Bone marrow (tissue), 2 donors: ENCODE measurements at places on chromosomes 4 and X.

DNA sequence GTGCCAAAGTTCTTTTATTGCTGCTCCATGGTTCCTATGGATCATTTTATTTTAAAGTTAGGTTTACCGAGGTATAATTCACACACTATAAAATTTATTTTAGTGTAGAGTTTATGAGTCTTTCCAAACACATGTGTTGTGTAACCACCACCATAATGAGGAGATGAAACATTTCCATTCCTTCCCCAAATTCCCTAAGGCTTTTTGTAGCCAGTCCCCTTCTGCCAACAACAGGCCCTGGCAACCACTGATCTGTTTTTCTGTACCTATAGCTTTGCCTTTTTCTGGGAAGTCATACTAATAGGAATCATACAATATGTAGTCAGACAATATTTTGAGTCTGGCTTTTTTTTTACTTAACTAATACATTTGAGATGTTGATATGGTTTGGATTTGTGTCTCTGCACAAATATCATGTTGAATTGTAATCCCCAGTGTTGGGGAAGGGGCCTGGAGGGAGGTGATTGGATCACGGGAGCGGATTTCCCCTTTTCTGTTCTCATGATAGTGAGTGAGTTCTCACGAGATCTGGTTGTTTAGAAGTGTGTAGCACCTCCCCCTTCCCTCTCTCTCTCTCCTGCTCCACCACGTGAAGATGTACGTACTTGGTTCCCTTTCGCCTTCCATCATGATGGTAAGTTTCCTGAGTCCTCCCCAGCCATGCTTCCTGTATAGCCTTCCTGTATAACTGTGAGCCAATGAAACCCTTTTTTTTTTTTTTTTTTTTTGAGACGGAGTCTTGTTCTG, 59.6 kb upstream of the DHX15 start:
- no peak for DNase-seq

DNA sequence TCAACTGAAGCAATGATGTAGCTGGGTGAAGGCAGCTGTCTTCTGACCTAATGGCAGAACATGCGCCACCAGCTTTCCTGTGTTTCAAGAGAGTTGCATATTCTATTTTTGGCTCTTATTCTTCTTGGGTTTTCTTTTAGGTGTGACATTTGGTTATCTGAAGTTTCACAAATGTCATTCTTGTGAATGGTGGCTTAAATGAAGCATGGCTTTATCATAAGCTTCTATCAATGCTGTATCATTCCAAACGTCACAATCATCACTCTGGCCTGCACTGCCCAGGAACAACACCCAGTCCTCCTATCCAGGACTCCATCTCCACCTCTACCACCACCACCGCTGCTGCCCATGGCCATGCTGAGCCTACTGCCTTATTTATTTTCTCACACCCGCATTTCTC, 69.7 kb upstream of the WWC2 start:
- DNase-seq: no peak

DNA sequence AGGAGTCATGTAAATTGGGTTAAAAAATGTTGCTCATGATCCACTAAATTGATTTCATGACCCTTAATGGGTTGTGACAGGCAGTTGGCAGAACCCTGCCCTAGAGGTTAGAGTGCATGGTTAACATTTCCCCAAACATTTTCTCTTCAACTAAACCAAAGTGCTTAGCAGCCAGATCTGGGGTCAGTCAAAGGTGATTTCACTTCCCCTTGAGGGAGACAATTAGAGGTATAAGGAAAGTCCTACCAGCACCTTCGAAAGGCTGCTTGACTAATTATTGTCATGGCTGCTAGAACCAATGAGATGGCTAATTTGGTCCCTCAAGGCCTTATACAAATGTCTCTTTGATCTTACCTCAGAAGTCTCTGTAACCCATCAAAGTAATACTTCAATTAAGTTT, 30.9 kb upstream of the INTS6L start:
- no peak for DNase-seq

- DNase-seq: no peak
These were observed 129.9 kb upstream of the BANK1 start for GRCh38 chr4:101660607-101661006.

- DNase-seq: no peak
These were observed 95.4 kb downstream of the GPR143 start for GRCh38 chrX:9670136-9670814.

DNA sequence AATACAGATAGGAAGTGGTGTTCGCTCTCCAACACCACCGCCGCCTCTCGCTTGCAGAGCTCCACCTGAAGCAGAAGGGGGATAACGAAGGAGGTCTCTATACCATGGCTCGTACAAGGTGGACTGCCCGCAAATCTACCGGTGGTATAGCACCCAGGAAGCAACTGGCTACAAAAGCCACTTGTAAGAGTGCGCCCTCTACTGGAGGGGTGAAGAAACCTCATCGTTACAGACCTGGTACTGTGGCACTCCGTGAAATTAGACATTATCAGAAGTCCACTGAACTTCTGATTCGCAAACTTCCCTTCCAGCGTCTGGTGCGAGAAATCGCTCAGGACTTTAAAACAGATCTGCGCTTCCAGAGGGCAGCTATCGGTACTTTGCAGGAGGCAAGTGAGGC, 5.2 kb upstream of the BMP15 start:
- DNase-seq: no peak

GRCh38 chr4:17055788-17056187, 157.3 kb upstream of the LDB2 start:
- DNase-seq: no peak

GRCh38 chr4:25870081-25870480, 7.3 kb upstream of the SEL1L3 start:
- no peak for DNase-seq

DNA sequence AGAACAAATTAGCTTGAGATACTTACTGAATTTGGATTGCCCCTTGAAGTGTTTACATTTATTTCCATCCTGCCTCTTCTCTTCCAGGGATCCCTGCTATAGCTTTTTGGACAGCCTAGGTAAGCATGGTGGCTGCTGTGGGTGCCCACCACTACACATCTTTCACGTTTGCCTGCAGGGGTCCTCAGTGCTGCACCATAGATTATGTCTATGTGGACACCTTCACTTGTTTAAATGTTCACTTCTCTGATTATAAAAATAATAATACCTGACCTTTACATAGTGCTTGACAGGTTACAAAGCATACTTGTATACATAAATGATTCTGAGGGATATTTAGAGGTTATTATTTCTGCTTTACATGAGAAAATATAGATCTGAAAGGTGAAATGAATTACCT, 67.9 kb upstream of the SLC4A4 start:
- DNase-seq: no peak

- no peak for DNase-seq
These were observed 219.1 kb downstream of the GC start for GRCh38 chr4:71564775-71565174.

DNA sequence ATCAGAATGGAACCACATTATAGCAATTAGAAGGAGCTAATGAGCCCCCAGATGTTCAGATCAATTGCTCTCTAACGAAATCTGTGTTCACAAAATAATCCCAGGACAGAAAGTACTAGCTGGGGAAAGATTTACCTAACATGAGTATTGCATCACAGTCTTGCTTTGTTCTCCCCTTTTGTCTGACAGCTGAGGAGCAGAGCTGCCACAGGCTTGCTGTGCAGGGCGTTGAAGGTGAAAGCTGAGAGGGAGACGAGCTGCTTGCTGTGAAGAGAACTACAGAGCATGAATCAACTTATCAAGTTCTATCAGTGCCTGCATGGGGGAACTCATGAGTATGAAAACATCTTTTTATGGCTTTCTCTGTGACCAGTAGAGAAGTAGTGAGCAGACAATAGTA, 441.2 kb downstream of the CENPC start:
- DNase-seq: no peak

DNA sequence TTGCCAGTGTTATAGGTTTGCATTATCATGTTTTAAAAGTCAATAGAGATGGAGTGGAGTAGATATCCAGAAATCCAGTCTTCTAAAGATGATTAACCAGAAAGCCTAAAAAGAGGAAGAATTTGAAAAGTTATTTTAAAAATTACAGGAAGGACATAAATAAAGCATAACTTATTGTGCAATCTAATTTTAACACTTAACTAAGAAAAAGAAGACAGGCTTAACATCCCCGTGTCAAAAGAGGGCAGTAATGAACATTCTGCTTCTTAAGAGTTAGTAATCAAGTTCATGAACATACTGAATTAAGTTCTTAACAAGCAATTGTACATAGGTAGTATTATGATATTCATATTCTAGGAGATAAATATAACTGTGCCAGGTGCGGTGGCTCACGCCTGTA, 39.3 kb downstream of the ELF2 start:
- DNase-seq: peak; percentile 44

- peak; percentile 2 for DNase-seq
These were observed 50.8 kb downstream of the PRPS1 start for GRCh38 chrX:107678957-107679740.

GRCh38 chr4:143667461-143667860, 33.0 kb downstream of the FREM3 start:
- DNase-seq: no peak

DNA sequence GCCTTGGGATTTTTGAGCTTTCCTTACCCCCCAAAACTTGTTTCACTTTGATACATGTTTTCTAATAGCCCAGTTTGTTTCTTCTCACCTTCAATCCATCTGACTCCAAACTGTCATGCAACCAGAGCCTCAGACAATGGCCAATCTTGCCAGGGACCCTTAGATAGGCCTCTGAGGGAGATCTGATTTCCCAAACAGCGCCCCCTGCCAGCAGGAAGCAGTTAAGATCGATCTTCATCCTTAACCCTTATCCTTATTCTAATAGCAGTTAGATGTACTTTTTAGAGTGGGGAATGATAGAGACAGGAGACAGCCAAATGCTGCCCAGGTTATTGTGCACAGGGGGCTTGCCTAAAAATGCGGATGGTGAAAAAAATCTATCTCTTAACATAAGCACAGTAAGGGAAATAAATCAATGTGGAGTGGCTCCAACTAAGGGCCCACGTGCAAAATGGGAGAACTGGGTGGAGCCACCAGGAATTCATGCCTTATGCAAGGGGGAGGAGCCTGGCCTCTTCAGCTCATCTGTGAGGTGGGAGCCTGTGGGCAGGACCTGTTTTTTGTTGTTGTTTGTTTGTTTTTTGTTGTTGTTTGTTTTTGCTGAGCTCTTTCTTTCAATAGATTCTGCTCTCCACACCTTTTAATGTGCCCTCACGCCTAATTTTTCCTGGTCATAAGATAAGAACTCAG, 833.6 kb upstream of the AGA start:
- DNase-seq: no peak

DNA sequence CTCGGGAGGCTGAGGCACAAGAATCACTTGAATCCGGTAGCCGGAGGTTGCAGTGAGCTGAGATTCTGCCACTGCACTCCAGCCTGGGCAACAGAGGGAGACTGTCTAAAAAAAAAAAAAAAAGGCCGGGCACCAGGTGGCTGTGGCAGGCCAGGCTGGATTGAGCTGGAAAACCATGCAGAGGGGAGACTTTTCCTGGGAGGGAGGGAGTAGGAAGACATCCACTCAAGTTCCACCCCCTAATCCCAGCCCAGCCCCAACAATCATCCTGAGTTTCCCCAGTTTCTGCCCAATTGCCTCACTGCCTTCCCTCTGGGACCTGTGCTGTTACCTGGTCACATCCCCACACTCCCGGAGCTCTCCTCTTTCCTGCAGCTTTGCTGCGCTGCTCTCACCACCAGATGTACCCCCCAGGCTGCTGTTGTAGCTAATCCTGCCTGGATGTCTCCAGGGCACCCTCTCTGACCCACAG, 9.0 kb upstream of the TSPYL2 start:
- no peak for DNase-seq

DNA sequence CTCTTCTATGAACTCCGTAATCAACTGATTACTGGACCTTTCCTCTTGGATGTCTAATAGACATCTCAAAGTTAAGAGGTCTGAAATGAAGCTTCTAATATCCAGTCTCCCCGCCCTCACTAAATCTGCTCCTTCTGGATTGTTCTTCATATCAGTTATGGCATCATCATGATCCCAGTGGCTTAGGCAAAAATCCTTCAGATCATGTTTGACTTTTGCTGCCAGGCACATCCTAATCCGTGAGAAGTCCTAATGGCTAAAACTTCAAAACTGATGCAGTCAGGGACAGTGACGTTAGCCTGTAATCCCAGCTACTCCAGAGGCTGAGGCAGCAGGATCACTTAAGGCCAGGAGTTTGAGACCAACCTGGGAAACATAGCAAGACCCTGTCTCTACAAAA, 55.1 kb upstream of the GUCY1A1 start:
- DNase-seq: no peak

DNA sequence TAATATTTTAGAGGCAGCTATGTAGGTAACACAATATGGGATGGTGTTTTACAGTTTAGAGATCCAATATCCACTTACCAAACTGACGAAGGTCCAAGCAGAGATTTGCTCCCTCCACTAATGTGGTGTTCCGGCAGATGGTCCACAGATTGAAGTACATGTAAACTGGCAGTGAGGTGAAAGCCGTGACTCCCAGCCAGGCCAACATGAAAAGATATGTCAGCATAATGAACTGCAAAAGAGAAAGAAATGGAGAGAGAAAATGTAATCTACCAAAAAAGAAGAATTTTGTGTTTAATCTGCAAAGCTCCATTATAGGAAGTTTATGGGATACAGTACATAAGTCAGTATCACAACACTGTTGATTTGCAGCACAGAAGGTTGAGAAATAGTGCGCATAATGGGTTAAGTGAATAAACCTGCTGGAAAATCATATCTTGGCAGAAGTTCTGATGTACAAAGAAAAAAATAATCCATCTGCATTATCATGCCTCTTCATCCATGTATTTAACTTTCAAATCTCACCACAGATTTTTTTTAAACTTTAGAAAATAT, 160.2 kb downstream of the GPM6A start:
- DNase-seq: no peak

GRCh38 chr4:38935391-38936073, 67.9 kb downstream of the FAM114A1 start:
- DNase-seq: no peak

DNA sequence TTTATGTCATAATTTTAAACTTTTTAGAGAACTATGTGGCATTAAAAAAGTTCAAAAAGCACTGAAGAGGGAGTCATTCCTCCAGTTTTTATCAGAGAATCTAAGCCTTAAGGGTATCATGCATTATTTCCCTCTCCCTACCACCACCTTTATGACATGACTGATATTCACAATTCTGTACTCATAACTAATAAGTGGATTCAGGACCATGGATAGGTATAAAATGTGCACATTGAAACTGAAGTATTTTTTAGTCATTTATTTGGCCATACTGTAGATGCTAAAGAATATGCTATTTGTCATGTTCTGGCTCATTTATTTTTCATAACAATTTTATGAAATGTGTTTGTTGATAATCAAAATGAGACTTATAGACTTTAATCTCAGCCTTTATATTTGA, 897.5 kb upstream of the AGA start:
- no peak for DNase-seq

DNA sequence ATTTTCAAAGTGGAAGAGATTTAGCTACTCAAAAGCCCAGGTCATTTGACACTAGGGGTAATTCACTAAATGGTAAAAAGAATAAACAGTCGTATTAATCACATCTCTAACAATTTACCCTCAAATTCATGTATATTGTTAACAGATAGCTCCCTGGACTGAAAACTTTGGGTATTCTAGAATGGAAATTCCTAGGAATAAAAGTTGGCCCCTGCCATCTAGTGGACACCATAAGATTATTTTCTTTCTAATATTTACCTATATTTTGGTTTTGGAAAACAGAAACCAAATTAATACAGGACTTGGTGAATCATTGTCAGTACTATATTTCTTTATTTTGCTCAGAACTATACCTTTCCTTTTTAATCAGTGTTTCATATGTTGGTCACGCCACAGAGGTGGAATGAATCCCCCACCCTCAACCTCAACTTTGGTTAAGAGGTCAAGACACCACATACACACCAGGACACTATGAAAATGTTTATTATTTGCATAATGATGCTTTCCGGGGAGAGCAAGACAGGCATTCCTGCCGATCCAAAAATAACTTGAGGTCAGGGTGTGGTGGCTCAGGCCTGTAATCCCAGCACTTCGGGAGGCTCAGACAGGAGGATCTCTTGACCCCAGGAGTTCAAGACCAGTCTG, 96.2 kb upstream of the APOOL start:
- DNase-seq: no peak
